Nephron progenitor cell (in vitro differentiated cells): ENCODE measurements at places on chromosomes 11 and 22.

GRCh38 chr11:15194671-15195415 is 80.1 kb downstream of the INSC start:
- no peak for DNase-seq

GRCh38 chr11:44400431-44400830 is 90.5 kb upstream of the ALX4 start:
- no peak for DNase-seq

- no peak for DNase-seq
Measured at GRCh38 chr11:120929090-120929489, 94.8 kb upstream of the TBCEL start.

DNA sequence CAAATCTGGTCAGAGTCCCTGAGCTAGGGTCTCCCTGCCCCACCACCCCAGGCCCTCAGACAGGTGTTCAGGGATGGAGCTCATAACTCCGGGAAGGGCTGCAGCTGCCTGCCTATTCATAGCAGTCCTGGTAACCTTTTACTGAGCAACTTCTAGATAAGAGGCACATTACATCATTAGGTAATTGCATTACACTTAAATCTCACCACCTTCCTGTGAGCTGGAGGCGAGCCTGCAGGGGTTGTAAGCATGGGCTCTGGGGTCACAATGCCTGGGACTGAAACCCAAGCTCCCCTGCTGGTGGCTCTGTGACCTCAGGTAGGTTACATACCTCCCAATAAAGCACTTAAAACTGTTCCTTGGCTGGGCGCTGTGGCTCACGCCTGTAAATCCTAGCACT is 22.5 kb downstream of the TP53I11 start:
- DNase-seq, result no peak
